ENCODE measurements at places on chromosomes 5 and 9.

DNA sequence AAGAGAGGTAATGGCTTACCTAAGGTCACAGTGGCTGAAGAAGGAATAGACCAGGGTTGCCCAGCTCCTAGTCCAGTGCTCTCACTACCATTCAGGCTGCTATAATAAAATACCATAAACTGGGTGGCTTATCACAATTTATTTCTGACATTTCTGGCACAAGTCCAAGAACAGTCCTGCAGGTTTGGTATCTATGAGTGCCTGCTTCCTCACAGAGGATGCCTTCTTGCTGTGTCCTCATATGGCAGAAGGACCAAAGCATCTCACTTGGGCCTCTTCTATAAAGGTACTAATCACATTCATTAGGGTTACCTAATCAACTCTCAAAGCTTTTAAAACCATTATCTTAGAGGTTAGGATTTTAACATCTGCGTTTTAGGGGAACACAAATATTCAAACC is 17.2 kb downstream of the STARD4 start:
- no peak for DNase-seq

DNA sequence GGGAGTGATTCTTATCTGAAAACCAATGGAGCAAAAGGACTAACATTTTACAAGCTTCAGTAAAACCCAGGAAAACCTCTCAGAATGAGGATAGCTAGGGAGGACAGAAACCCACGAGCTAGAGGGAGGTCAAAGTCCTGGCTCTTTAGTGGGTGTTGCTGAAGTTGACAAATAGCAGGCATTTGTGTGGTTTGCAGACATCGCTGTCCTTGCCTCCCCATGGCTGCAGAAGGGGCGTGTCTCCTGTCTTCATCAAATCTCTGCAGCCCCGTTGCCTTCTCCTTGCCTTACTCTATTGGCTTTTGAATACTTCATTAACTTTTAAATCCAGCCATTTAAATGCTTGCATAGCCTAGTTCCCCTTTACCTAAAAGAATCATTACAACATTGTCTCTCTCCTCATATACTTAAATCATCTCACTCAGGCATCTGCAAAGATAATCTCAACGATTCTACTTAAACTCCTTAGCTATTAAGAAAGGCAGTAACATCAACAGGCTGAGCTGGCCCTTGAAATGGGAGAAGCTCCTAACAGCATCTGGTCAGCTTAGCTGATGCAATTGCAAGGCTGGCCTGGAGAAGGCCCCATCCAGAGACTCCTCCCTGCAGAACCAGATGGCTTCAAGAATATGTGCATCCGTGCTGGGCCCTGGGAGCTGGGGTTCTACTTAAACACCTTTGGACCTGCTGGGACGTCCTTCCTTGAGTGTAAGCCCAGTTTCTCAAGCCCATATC is 152.8 kb upstream of the TAS2R1 start:
- no peak for DNase-seq

DNA sequence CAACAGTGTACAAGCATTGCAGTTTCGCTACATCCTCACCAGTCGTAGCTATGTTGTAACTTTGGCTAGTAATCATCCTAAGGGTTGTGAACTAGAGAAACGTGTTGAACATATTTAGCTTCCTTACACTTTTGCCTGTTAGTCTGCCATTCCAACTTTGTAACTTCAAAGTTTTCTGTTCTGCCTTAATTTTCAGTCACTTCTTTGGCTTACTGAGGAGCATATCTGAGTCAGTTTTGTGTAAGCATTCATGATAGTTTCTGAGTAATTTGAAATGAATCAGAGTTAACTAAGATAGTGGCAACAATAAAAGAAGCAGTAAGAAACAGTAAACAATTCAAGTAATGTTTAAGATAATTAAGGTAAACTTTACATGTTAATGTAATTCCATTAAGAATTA is 58.9 kb upstream of the MCCC2 start:
- no peak for DNase-seq

GRCh38 chr9:33349743-33350142 is 52.6 kb downstream of the AQP7 start:
- DNase-seq = no peak

DNA sequence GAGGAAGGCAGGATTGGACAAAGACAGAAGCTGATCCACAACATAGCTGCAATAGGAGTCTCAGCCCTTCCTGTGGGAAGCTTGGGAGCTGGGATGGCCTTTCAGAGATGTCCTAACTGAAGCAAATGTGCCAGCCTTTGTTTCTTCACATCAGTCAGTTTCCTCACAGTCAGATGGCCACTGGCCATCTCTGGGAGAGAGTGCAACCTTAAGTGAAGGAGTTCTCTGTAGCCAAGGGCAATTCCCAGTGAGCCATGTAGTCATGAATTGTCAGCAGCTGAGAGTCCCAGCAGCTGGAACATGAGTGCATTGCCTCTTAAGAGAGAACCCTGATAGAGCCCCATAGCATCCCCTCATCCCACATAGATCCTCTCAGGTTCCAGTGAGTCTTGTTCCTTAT is 89.1 kb upstream of the LIFR start:
- DNase-seq = no peak

DNA sequence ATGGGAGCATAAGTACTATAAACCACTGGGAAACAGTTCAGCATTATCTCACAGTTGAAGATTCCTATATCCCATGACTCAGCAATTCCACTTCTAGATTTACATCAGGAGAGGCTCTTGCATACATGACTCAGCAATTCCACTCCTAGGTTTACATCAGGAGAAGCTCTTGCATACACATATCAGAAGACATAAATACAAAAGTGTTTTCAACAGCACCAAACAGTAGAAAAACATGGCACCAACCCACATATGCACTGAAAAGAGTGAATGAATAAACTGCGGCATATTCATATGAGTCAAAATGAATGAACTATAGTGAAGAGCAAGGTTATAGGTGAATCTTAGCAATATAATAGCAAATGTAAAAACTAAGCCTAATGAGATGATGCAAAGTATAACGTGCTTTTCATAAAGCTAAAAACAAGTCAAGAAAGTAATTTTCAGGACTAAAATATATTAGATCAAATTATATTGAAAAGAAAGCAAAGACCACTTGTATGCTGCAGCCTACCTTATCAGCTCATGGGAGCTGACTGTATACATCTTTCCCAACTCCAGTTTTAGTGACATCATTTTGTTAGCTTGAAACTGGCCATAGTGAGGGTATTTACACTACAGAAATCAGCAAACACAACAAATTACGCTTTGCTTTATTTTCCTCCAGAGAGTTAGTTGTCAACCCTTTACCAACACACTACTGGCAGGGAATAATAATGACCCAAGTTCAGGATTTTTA is 95.8 kb downstream of the ANKRD18B start:
- DNase-seq = peak; percentile 37

Data from pons (tissue), 1 donor.